ENCODE measurements at places on chromosomes 4 and X.

GRCh38 chr4:132063829-132064228 is 1085.3 kb upstream of the PCDH10 start:
- DNase-seq = no peak

DNA sequence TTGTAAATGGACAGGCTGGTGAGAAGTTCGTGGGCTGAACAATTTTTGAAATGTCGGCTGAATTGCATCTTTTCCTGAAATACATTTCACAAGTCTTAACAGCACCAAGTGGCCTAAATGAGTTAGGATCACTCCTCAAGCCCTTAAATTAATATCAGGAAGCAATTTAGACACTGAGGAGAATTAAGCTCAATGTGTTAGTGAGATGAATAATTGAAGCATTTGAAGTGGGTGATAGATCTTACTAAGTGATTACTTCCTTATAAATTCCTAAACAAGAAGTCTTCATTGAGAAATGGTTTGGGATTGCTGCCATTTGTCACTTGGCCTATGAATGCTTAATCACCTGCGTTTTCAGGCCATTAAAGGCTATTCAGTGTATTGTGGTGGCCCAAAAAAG is 116.8 kb downstream of the NAA11 start:
- DNase-seq = no peak

GRCh38 chr4:66829310-66829709 is 716.0 kb downstream of the CENPC start:
- no peak for DNase-seq

GRCh38 chrX:135295238-135295943 is 13.9 kb upstream of the ETDC start:
- DNase-seq = peak; percentile 51

DNA sequence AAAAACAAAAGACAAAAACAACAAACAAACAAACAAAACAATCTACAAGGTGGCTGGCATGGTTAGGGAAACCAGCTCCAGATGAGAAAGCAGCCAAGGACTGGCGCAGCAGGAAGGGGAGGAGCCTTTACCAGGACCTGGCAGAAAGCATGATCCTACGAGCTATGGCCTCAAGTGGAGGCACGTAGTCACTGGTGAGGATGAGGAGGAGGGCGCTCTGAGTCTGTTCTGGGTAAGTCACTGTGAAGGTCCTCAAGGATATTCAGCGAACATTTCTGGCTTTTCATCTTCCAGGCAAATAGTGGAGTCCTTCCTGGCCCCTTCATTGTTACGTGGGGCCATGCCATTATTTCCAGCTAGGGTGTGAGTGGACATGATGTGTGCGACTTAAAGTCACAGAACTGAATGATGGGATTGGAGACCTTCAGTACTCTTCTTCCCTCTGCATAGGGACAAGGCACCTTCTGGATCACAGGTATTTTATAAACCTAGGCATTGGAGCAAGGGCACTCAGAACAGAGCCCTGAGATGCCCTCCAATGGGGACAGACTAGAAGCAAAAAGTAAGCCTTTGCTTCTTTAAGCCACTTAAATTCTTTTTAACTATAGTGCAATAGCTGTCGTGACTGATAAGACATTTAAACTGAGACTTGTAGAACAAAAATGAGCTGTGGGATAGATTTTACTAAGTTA is 771.3 kb downstream of the RAB28 start:
- DNase-seq = no peak

Data from activated CD4-positive, alpha-beta T cell treated with anti-CD3 and anti-CD28 coated beads, Interleukin-2, Interleukin-6, amounts not matched to agents 100 ng/mL and 50 ng/mL, durations not matched to agents 16 hours and 8 hours (primary cell).